ENCODE measurements at places on chromosomes 16 and 17. TPM values are rescaled to one million over a fixed set of nuclear protein-coding genes. Genes with fewer than 3 reads are reported as not detected.

The RASD1 gene
- 2.6 TPM for total RNA-seq

The TEKT5 gene
- not detected for total RNA-seq

The MEOX1 gene
- not detected for total RNA-seq

The CD300C gene
- not detected for total RNA-seq
